Activated CD8-positive, alpha-beta T cell treated with anti-CD3 and anti-CD28 coated beads for 36 hours (primary cell): ENCODE measurements at places on chromosomes 7 and 10. TPM values are rescaled to one million over a fixed set of nuclear protein-coding genes. Genes with fewer than 3 reads are reported as not detected.
A peak's percentile ranks its signal among the peaks of the same experiment; 100 is the strongest.

The MALRD1 gene
- 0.41 TPM for total RNA-seq

The GLI3 gene
- not detected for total RNA-seq

The NUTM2A gene
- total RNA-seq, result 0.22 TPM

The FAM25C gene
- total RNA-seq, result not detected

The HOXA10 gene
- not detected for total RNA-seq

DNA sequence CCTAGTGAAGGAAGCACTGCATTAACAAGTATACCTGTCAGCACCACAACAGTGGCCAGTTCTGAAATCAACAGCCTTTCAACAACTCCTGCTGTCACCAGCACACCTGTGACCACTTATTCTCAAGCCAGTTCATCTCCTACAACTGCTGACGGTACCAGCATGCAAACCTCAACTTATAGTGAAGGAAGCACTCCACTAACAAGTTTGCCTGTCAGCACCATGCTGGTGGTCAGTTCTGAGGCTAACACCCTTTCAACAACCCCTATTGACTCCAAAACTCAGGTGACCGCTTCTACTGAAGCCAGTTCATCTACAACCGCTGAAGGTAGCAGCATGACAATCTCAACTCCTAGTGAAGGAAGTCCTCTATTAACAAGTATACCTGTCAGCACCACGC, 16.1 kb downstream of the MUC17 start:
- no peak for DNase-seq

GRCh38 chr7:73613954-73614735, 10.2 kb downstream of the MLXIPL start:
- DNase-seq, result no peak

DNA sequence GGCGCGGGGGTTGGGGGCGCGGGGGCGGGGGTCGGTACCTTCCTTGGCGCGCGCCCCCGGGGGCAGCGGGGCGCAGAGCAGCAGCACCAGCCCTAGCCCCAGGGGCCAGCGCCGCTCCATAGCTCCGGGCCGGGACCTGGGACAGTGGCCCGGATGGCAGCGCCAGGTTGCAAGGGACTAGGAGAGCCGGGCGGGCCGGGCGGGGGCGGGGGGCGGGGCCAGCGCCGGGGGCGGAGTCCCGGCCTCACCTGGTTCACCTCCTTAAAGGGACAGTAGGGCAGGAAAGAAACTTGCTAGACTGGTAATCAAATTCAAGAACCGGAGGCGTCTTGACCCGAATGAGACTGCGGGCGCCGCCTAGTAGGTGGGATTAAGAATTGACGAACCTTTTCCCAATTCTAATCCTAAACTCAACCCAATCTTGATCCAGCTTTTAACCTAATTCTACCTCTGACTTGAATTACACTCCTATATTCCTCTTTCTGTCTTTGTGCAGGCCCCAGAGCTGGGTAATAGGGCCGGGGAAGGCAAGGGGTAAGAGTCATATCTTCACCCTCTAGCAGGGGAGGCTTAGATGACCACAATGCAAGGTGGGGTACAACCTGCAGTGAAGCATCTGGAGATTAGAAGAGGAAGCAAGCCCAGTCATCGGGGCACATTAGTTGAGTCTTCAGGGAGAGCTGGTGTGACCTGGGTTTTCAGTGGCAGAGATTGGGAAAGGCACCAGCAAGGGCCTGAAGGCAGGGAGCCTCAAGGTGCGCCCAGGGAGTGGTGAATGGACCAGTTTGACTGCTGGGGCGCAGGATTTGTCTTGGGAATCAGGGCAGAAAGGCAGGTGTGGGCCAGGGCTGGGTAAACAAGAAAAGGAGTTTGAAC, at the start of gene EPHA1:
Gene EPHA1, minus strand, starts transcription at position 171 of the 876 bp plus-strand sequence. Its CDS starts 51 bp downstream, at position 120.
- DNase-seq, result peak; percentile 42

DNA sequence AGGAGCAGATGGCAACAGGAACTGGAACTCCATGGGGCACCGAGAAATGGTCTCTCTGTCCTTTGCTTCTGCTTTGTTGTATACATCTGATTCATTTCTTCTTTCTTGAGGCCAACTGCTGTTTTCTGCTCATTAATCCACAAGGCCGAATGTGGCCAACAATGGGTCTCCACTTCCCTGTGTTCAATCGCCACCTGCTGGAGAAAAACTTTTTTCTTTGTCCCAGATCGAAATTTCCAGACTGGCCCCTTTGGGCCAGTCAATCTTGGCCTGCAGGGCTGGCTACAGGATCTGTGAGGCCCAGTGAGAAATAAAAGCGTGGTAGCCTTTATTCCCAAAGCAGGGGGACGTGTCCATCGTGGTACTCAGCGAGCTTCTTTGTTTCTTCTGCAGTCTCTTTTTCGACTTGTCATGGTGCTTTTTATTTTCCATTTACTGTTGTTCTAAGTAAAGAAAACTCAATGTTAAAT, 58.8 kb downstream of the PARP12 start:
- DNase-seq, result peak; percentile 44
